ENCODE measurements at places on chromosomes 16 and 17. TPM values are rescaled to one million over a fixed set of nuclear protein-coding genes. Genes with fewer than 3 reads are reported as not detected.

CBFA2T3 gene
- not detected for total RNA-seq

GRCh38 chr17:73030995-73031394, 61.5 kb downstream of the SLC39A11 start:
- DNase-seq, result peak; percentile 23

DNA sequence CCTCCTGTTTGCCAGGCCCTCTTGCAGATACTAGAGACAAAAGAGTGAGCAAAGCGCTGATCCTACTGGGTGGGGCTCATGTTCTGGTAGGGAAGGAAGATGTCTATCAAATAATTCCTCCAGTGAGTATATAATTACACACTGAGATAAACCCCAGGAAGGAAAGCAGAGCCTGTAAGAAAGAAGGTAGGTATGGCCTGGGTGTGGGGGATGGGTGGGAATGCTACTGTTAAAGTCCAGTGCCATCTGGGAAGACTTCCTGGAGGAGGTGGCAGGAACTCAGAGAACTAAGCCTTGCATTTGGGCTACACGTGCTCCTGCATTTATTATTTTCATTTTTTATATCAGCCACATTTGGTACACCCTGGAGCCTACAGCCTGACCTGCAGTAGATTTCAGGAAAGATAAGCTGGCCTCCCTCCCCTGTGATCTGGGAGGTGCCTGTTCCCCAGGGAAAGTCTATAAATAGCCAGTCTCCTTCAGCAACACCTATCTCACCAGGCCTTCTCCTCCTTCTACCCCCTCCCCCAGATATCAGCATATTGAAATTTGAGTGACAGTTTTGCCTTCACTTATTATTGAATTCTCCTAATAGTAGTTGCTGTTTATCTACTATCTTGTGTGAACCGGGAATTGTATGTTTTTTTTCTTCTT, 11.5 kb downstream of the ATP2C2 start:
- no peak for DNase-seq

DNA sequence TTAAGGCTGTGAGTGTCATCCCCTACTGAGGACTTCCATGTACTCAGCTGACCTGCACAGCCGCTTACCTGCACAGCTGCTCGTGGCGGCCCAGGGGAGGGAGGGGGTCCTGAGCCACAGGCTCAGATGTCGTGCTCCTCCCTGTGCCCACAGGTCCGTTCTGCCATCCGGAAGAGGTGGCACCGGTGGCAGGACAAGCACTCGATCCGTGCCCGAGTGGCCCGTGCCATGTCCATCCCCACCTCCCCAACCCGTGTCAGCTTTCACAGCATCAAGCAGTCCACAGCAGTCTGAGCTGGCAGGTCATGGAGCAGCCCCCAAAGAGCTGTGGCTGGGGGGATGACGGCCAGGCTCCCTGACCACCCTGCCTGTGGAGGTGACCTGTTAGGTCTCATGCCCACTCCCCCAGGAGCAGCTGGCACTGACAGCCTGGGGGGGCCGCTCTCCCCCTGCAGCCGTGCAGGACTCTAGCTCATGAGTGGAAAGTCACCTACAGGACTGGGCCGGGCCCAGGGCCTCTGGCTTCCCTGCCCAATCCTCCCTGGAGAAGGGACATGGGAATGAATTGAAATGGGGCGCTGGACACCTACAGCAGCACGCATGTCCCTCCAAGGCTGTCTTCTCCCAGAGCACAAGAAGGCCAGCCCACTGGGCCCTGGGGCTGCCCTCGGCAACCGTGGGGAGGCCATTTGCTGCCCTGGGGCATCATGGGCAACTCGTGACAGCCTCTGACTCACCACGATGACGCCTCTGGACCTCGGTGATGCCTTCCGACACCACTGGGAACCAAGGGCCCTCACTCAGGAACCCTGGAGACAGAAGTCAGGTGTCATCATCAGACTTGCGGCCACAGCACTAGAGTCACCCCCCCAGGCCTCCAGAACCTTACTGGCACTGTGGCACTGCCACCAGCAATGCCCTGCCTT, 9.9 kb upstream of the SPPL2C start:
- DNase-seq, result peak; percentile 59

DNA sequence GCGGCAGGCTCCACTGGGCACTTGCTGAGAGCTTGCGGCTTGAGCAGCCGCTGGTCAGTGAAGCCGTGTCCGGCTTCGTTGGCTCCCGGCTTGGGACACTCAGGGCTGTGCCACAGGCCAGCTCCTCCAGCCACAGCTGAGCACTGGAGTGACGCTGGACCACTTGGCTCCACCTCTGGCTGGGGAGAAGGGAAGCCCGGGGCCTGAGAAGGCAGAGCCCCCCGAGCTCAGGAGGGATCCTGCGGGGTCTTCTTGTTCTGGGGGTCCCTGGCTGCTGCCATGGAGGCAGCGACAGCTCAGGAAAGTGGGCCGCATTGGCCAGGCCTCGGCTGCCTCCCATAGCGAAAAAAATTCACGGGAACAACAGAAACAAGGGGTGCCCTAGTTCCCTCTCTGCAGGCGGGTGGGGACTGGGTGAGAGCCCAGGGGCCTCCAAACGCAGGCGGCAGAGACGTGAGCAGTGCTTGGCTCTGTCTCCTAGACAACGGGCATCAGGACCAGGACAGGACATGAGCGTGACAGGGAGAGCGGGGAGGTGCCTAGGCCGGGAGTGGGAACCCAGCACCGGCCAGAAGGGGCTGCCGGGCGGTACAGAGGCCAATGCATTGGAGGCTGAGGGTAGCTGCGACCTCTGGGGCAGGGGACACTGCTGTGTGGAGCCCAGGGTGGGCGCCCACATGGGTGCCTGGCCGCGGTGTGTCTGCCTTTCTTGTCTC, 37.7 kb downstream of the SLC7A5 start:
- no peak for DNase-seq

DNA sequence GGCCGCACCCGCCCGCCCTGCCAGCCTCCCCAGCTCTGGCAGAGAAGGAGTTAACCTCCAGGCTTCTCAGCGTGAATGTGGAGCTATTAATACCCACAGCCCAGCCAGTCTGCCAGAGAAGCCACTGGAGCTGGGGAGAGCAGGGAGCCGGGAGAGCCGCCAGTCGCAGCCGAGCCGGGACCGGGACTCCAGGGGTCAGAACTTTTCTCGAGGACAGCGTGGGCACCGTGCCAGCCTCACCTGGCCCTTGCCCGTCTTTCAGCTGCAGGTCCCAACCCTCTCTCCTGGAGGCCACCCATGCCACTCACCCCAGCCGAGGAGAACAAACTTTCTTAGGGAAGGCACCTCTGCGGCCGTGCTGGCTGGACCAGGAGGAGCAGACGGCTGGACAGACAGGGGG, 33.8 kb upstream of the SBK1 start:
- no peak for DNase-seq
